Fibroblast of villous mesenchyme (primary cell): ENCODE measurements at places on chromosomes 11 and 22.

GRCh38 chr11:73263640-73264039 lies 8.5 kb upstream of the P2RY6 start:
- no peak for DNase-seq

DNA sequence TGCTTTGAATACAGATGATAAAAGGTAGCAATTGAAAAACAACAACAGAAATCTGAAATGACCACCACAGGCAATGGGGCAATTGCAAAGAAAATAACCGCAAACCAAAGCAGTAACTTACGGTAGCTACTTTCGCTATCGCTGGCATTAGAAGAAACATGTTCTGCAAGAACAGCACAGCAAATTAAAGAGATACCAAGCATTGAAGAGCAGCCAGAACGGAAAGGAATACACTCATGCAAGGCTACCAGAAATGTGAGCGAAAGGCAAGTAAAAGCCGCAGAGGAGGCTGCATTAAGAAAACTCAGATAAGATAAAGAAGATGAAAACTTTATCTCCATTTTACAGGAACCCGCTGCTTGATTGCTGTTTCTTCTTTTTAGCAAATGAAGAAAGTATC lies 194.1 kb upstream of the CCDC90B start:
- peak; percentile 29 for DNase-seq

DNA sequence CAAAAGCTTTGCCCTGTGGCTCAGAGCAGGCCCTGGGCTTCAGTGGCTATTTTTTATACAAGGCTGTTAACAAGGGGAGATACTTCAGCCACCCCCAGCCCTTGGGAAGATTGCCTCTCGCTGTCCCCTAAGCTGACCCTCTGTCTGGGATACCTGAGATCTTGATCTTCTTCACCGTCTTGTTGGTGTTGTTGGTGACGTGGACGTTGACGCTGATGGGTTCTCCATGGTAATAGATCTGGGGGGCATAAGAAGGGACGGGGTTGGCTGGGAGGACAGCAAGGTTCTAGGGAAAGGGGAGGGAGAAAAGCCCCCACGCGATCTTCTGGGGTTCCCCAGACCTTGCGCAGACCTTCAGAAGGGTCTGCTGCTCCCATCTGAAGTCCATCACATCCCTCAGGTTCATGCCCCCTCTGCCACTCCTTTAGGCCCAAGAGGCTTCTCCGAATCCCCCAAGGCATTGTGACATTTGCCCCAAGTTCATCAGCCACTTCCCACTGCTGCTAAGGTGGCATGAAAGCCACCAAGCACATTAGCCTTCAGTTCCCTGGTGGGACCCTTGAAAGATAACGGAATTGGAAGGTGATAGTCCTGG lies 36.7 kb downstream of the TPBGL start:
- DNase-seq, result no peak

GRCh38 chr22:27682437-27682836 lies 119.1 kb downstream of the MN1 start:
- DNase-seq, result no peak

DNA sequence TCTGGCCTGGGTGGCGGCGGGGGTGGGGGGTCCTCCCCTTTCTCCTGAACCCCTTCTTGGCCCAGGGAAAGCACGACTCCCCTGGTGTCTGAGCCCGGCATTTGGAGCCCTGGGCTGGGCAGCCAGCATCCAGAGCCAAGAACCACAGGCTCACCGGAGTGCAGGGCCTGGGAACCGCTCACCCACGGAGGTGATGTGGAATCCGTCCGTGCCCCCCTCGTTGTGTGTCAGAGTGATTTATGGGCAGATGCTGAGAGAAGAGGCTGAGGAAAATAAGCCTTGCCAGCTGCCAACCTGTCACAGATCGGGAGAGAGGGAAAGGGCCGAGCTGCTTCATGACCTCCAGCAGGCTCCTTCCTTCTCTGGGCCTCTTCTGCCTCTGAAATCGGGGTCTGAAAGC lies 33.7 kb downstream of the WNT11 start:
- DNase-seq, result no peak

DNA sequence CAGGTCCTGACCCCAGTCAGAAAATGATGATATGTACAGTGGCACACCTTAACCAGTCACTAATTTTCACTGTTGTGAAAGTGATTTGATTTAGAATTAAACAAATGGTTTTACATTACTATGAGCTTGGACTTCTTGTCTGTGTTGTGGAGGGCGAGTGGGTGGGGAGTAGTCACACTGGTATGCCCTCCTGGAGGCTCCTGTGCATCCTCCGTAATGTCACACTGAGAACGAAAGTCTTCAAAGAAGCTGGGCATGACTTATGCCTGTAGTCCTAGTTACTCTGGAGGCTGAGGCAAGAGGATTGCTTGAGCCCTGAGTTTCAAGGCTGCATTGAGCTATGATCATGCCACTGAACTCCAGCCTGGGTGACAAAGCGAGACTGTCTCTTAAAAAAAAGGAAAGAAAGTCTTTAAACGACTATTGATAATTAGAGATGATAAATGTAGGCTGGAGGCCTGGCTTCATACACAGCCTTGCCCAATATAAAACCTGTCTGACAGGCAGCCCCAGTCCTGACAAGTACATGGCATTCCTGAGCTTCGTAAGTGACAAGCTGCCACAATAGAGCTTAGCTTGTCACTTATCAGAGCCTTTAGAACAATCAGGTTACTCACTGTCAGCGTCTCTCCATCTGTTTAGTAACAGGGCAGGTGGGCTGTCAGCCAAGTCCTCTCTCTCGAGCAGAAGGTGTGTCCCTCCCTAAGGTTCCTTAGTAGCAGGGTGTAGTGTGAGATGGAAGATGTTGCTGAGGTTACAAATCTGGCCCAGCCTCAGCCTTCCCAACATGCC lies 5.0 kb upstream of the LIMK2 start:
- no peak for DNase-seq

DNA sequence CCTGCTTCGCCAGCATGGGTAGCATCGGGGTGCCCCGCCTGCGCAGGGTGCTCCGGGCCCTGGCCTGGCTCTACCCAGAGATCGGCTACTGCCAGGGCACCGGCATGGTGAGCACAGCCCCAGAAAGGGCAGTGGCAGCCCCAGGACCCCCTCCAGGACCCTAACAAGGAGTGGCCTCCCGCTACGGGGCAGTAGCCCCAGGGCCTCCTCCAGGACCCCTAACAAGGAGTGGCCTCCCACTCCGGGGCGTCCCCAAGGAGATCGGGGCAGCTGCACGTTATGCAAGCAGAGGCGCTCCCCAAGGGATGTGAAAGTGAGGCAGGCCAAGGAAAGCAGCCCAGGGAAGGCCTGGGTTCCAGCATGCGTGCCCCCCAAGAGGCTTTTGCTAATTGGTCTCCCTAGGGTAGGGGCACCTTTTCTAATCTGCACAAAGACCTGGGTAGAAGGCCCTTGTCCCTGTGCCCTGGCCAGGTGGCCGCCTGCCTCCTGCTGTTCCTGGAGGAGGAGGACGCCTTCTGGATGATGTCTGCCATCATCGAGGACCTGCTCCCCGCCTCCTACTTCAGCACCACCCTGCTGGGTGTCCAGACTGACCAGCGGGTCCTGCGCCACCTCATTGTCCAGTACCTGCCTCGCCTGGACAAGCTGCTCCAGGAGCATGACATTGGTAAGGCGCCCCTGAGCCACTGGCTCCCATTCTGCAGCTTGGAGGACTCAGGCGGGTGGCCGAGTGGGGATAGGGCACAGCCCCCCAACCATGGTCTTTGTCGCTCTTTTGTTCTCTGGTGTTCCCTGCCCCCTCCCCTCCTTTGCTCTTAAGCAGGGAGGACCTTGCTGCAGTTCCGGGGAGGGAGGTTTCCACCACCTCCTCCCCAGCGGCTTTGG lies 35.0 kb downstream of the SGSM3 start:
- DNase-seq, result no peak

- DNase-seq, result no peak
Measured at GRCh38 chr22:47148956-47149728, 386.7 kb downstream of the TBC1D22A start.

- no peak for DNase-seq
Measured at GRCh38 chr11:13852481-13852880, 110.0 kb upstream of the SPON1 start.

DNA sequence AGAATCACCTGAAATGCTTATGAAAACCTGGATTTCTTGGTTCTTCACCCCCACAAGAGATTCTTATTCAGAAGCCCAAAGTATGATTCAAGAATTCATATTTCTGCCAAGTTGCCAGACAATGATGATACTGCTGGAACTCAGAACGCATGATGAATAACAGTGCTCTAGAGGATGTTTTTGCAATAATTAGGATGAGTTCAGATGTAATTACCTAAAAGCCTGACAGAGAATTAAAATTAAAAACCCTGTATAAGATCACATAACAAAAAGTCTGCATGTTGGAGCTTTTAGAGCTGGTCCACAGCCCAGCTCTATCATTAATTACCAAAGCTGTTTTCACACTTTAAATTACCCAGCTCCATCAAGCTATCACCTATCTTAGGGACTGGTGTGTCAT lies 211.8 kb downstream of the LUZP2 start:
- DNase-seq, result no peak

- no peak for DNase-seq
Measured at GRCh38 chr11:105524286-105524685, 85.6 kb upstream of the GRIA4 start.

- DNase-seq, result no peak
Measured at GRCh38 chr11:11975201-11976092, 33.0 kb downstream of the DKK3 start.

- peak; percentile 92 for DNase-seq
Measured at GRCh38 chr11:128530118-128531074, 57.0 kb downstream of the ETS1 start.

DNA sequence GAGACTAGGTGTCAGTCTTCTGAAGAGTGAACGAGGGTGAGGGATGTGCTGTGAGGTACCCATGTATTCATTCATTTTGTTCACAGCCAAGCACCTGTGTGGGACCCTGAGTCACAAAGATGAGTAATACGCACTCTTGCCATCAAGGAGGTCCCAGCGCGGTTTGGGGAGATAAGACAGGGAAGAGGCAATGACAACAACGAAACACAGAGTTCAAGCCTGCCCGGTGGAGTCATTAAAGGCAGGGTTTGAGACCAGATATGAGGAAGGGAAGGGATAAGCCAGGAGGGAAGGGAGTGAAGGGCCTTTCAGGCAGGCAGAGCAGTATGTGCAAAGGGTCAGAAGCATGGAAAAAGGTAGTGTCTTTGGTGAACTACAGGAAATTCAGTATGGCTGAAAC lies 4.6 kb downstream of the DCHS1 start:
- peak; percentile 31 for DNase-seq

DNA sequence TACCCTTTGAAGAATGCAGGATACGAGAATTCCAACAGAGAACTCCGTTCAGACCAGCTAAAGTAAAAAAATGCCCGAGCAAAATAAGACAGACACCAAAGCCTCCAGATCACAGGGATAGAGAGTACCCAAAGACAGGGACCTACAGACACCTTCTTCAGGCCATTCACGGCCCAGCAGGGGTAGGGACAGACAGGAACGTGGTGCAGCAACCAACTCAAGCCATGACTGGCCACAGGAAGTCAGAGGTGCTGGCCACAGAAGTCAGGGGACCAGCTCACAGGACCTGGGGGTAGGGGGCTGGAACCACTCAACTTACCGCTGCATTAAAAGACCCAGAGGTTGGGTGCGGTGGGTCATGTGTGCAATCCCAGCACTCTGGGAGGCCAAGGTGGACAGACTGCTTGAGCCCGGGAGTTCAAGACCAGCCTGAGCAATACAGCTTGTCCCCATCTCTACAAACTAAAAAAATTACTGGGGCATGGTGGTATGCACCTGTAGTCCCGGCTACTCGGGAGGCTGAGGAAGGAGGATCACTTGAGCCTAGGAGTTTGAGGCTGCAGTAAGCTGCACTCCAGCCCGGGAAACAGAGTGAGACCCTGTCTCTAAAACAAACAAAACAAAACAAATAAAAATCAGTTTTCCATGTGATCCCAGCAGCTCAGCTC lies 39.9 kb upstream of the COMT start:
- no peak for DNase-seq

GRCh38 chr11:71181566-71181965 lies 70.8 kb downstream of the SHANK2 start:
- DNase-seq, result no peak

DNA sequence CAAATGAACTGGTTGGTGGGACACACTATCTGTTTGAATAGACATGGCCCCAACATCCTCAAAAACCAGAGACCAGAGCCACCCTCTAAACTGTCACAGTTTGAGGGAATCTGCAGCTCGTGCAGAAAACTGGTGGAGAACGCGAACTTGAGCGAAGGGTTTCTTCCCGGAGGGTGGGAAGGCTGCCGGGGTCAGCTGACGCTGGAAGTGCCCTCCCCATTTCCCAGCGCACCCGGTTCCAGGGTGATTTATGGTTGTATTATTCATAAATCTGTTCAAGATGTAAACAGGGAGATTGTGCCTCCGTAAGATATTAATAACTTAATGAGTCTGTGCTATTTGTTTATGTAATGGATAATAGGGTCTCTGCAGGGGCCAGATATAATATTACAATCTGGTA lies 1396.7 kb downstream of the BRD1 start:
- no peak for DNase-seq

- DNase-seq, result no peak
Measured at GRCh38 chr11:119489087-119489486, 66.1 kb upstream of the THY1 start.

GRCh38 chr11:83041126-83041525 lies 30.6 kb downstream of the RAB30 start:
- DNase-seq, result no peak

GRCh38 chr11:131454490-131454889 lies 84.1 kb downstream of the NTM start:
- DNase-seq, result no peak

DNA sequence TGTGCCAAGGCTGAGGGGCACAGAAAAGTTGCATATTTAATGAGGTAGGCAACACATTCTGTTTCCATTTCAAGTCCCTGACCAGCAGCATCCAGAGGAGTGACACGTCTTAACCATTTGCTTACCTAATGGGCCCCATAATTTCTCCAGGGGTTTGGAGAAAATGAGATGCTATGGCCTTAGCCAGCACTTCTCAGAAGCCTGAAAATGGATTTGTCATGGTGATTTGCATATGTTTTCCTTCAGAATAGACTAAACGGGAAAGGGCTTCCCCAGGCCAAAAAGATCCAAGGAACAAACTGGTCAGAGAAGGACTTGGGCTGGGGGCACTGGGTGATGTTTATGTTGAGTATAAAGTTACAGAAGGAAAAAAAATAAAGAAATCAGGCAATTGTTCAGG lies 16.7 kb downstream of the CSRP3 start:
- DNase-seq, result no peak

- DNase-seq, result no peak
Measured at GRCh38 chr11:118364956-118365615, 5.7 kb downstream of the UBE4A start.

GRCh38 chr22:21622919-21623647 lies 6.7 kb downstream of the YDJC start:
- no peak for DNase-seq

DNA sequence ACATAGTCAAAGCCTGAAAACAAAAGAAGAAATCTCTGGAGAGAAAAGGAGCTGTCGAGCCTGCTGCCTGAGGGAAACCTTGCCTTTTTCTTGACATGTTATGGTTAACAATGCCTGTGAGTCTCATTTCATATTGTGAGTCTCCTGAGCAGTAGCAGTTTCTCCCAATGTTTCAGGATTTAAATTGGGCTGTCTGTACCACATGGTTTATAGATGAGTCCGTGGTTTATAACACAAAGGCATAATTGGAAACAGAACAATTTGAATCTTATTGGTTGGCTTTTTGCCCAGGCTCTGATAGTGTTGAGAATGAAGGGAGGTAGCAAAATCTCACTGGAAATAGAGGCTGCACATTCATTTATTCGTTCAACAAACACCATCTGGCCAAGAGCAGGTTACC lies 540.9 kb downstream of the RAB38 start:
- no peak for DNase-seq
